Right renal pelvis (tissue), 4 donors: ENCODE measurements at places on chromosomes 5 and 9. TPM values are rescaled to one million over a fixed set of nuclear protein-coding genes. Genes with fewer than 3 reads are reported as not detected.

GRCh38 chr9:136140966-136141365, 22.3 kb upstream of the TMEM250 start:
- DNase-seq: no peak

DNA sequence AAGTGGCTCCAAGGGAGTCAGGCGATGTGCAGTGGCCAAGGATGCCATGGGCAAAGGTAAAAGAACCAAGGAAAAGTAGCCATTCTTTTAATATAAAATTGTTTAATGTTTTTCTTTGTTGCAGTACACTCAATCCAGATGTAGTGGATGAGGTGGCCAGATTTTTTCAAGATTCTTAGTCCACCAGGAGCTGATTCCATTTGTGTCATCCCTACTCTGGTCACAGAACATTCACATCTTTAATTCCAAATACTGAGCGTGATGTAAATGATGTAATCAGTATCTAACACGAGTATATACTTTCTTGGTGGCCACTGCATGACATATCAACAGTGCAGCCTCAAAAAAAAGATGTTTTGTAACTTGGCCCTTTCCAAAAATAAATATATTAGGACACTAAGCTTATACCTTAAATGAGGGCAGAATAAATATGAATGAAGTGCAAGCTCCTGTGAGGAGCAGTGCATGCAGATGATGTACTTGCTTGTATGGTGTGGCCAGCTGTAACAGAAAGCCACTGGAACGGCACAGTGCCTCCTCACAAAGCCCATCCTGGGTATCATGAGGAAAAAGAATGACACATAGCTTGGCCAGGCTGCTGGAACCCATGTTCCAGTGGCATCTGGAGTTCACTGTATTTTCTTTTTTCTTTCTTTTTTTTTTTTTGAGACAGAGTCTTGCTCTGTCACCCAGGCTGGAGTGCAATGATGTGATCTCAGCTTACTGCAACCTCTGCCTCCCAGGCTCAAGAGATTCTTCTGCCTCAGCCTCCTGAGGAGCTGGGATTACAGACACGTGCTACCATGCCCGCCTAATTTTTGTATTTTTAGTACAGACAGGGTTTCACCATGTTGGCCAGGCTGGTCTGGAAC, 6.5 kb upstream of the SPATA24 start:
- no peak for DNase-seq

- DNase-seq: no peak
These were observed 37.9 kb downstream of the ARPC5L start for GRCh38 chr9:124899845-124900244.

TAS2R1 gene
- polyA plus RNA-seq: 0.05 TPM

CARD9 gene
- 2.7 TPM for polyA plus RNA-seq

SPINK7 gene
- 0.19 TPM for polyA plus RNA-seq

C8G gene
- 1.1 TPM for polyA plus RNA-seq
